ENCODE measurements at places on chromosomes 2 and 18. TPM values are rescaled to one million over a fixed set of nuclear protein-coding genes. Genes with fewer than 3 reads are reported as not detected.

SULT1C4 gene
- not detected for total RNA-seq

CCDC102B gene
- 0.92 TPM for total RNA-seq

CPS1 gene
- total RNA-seq = 10.8 TPM

G6PC2 gene
- total RNA-seq = not detected

SCN9A gene
- 0.71 TPM for total RNA-seq

MYO5B gene
- 26.8 TPM for total RNA-seq

COPS9 gene
- 263 TPM for total RNA-seq

CD8A gene
- not detected for total RNA-seq

EGR4 gene
- not detected for total RNA-seq

OR6B2 gene
- total RNA-seq = not detected

CCDC178 gene
- not detected for total RNA-seq

CD8B2 gene
- total RNA-seq = not detected

CD28 gene
- total RNA-seq = not detected

EHBP1 gene
- 72.0 TPM for total RNA-seq

GALNT3 gene
- 46.2 TPM for total RNA-seq

ITPRIPL1 gene
- total RNA-seq = 0.99 TPM

SPDYA gene
- 0.28 TPM for total RNA-seq

UGT1A6 gene
- total RNA-seq = 35.8 TPM

FIGN gene
- total RNA-seq = 1.2 TPM

VWC2L gene
- not detected for total RNA-seq

AMMECR1L gene
- 9.2 TPM for total RNA-seq

ANKAR gene
- total RNA-seq = 1.6 TPM

PAX8 gene
- total RNA-seq = 0.60 TPM

EN1 gene
- not detected for total RNA-seq

Data from airway epithelial cell (primary cell).